Activated T-helper 2 cell treated with anti-CD3 and anti-CD28 coated beads, Interferon-gamma antibody, Interleukin-2, Interleukin-4, amounts not matched to agents 10 μg/mL and 5 μg/mL and 100 μg/mL, durations not matched to agents 14 hours and 24 hours and 36 hours (primary cell): ENCODE measurements at places on chromosomes 11 and 22. TPM values are rescaled to one million over a fixed set of nuclear protein-coding genes. Genes with fewer than 3 reads are reported as not detected.

GGTLC3 gene
- total RNA-seq, result not detected in 2 replicates

SLC6A5 gene
- total RNA-seq, result not detected in 2 replicates

CHEK2 gene
- 33.7 and 33.8 TPM in 2 replicates for total RNA-seq

VPREB1 gene
- total RNA-seq, result not detected in 2 replicates

MS4A4A gene
- total RNA-seq, result not detected in 2 replicates

GLB1L2 gene
- 3.1 and 4.3 TPM in 2 replicates for total RNA-seq

MTFP1 gene
- 72.2 and 77.3 TPM in 2 replicates for total RNA-seq

SRSF8 gene
- total RNA-seq, result 43.5 and 50.3 TPM in 2 replicates

RTN4R gene
- 1.9 and 2.2 TPM in 2 replicates for total RNA-seq

PYGM gene
- 1.9 and 2.0 TPM in 2 replicates for total RNA-seq

GATD1 gene
- total RNA-seq, result 68.0 and 75.2 TPM in 2 replicates
